ENCODE measurements at places on chromosomes 13 and 19.

DNA sequence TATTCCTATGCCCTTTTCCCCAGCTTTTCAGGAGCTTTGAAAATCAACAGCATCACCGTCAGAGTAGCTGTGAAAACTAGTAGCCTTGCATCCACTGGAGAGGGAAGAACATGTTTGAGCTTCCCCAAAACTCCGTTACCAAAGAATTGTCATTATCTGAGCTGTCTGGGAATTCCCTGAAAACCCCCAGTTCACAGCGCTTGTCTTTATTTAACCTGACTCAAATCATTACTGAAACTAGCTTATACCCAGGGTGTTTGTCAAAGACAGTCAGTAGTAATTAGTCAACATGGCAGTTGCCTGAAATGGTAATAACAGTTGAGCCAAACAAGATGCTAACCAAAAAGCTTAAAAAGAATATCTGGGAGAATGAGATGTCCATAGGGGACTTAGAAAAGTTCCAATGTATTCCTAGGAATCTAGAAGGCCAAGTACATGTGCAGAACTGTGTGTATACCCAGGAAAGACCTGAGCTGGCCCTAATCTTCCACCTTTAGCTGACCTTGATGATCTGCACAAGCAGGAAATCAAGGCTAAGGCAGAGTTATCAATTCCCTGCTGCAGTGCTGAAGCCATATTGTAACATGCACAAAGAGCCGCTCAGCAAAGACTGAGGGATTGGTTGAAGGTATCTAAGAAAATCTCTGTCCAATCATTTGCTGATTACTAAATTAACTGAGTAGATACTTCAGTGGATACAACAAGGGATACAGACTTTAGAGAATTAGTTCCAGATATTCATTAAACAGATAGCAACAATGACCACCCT, 130.8 kb downstream of the KL start:
- DNase-seq: no peak

DNA sequence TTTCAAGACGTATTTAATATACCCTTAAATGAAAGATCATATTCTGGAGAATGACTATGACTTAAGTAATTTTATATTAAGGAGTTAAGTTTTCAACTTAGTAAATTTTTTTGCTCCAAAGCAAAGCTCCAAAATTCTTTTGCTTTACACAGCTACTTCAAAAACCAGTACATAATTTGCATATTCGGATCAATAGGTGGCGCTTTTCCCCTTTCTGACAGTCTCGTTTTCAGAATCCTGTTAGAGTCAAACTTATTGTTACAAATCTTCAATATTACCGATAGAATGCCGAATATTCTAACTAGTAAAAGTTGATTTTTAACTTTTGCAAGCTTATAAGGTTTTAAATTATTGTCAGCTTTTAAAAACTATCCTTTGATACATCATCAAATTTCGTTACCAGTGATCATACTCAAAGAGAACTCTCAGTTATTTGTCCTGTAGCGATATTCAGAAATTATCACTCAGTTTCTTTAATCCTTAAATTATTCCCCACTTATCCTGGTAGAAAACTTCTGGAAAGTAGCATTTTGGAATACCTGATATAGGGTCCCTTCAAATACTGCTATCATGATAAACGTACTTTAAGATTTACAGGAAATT, 852.7 kb upstream of the KLHL1 start:
- DNase-seq: no peak

DNA sequence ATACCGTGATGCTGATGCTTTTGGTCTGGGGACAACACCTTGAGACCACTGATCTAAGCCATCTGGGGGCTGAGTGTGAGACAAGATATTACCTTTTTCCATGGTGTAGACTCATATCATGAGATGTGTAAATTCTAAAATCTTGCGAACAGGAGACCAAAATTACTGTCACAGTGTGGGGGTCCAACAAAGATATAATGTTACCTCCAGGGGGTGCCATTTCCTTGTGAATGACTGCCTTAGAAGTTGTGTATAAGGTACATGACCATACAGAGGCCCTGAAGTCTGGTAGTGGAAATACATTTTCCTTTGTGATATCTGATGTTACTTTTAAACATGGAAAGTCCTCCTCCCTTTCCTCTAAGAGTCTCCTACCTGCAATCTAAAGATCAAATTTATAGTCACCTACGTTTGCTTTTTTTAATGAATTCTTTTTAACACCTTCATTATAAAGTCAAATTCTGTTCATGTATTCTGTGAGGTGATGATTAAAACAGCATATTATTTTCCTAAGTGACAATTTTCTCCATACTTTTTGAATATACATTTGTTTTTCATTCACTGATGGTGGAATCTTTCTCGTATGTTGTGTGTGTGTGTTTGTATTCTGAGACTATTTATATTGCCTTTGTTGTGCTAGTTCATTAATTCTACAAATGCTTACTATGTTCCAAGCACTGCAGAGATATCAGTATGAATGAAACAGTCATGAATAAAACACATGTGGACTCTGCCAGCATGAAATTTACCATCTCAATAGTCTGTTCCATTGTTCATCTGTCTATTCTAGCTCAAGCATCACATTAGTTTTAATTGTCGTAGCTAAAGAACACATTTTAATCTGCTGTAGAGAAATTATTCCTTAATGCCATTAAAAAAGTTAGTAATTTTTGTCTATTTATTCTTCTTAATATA, 113.7 kb downstream of the RFC3 start:
- DNase-seq: no peak

DNA sequence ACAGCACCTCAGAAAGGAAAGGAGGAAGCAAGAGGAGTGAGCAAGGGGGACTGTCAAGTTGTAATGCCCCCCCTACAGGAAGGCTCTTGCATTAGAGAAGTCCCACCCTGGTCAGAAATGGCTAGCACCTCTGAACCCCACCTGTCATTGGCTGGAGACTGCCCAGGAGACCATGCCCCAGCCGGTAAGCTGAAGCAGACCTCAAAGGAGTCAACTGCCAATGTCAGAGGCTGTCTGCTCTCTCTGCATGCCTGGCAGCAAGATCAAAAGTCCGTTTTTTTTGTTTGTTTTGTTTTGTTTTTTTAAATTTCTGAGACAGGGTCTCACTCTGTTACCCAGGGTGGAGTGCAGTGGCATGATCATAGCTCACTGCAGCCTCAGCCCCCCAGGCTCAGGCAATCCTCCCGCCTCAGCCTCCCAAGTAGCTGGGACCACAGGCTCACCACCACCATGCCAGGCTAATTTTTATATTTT, 8.1 kb upstream of the BCL3 start:
- no peak for DNase-seq

DNA sequence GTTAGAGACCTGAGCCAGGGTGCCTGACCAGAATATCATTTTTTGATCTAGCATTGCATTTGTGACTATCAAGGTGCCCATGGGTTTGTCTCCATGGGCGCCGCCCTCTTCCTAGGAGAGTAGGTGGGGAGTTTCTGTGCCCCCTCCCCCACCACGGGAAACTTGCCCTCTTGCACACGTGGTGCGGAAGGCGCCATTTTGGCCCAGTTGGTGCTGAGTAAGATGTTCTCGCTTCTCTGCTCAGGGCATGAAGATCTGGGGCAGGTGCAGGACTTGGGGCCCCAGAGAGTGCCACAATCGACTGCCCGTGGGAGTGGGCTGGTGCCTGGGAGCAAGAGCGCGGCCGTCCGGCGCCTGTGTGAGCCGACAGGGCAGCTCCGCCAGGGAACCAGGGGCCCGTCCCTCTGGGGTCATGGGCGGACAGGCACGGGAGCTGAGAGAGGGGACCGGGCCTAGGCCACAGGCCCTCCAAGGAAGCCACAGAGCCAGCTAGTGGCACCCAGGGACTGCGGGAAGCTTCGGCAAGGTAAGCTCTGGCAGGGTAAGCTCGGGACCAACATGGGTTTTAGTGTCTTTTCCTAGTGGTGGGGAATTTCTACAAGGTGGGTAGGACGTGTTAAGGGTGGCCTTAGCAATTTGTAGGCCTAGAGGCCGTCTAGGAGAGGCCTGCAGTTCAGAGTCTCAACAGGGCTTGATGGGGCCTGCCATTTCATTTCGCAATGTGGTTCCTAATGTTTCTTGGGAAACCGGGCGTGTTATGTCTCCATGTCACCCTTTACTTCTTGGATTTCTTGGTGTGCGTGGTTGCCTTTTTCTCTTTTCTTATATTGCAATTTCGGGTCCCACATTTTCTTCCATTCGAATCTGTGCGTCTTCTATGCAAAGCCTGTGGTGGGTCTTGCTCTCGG, 14.5 kb downstream of the SACS start:
- DNase-seq: no peak

- no peak for DNase-seq
Measured at GRCh38 chr19:45020071-45020470, 18.8 kb upstream of the CLASRP start.

GRCh38 chr19:27681972-27682371, 1531.0 kb downstream of the UQCRFS1 start:
- DNase-seq: no peak

DNA sequence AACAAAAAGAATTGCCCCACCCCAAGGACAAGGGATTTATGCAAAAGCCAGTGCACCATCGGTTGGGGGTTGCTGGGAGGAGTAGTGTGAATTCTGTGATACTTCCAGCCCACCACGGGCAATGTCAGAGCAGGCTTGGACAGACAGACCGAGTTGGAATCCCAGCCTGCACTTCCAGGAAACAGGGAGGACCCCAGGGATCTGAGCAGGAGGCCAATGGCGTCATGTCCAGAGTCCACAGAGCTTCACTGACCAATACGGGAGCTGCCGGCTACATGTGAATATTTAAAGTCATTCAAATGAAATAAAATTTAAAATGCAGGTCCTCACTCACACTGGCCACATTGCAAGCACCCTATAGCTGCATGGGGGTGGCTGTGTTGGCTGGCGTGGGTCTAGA, 10.9 kb downstream of the ZNRF4 start:
- no peak for DNase-seq

DNA sequence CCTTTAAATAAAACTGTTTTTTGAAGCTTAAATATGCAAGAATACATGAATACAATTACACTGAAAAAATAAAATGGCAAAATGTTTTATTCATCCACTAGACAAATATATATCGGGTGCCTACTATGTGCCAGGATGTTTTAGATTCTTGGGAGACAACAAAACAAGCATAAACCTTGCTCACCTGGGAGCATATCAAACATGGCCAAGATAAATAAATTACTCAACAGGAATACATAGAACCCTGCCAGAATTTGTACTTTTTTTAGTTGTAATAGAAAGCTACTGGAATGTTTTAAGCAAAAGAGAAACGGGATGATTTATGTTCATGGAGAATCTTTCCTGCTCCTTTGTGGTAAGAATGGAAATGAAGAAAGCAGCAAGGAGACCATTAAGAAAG, 2358.5 kb upstream of the PCDH20 start:
- DNase-seq: no peak

DNA sequence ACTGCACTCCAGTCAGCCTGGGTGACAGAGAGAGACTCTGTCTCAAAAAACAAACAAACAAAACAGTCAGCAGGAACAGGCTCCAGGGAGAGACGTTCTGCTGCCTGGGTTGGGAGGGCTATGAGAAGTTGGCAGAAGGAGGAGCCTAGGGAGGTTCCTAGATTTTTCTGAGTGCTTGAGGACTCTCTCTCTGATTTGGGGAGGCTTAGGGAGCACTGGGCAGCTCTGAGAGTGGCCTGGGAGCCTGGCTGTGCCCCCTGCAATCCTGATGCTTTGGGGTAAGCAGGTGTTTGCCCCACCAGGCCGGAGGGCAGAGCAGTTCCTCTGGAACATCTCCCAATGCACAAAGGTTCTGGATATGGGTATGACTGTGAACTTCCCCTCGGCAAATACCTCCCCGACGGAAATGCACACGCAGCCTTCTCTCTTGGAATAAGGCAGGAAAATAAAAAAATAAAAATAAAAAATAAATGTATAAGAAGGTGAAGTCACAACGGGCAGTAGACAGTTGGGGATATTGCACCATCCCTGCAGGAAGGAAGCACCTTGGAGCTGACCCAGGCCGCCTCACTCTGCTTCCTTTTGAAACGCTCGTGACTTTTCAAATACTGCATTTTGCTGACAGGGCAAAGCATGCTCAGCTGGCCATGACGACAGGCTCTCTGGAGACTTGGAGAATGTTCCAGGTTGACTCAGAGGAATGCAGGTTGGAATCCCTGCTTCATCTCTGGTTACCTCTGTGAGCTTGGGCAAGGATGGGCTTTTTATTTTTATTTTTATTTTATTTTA, 26.5 kb upstream of the HOMER3 start:
- DNase-seq: no peak

DNA sequence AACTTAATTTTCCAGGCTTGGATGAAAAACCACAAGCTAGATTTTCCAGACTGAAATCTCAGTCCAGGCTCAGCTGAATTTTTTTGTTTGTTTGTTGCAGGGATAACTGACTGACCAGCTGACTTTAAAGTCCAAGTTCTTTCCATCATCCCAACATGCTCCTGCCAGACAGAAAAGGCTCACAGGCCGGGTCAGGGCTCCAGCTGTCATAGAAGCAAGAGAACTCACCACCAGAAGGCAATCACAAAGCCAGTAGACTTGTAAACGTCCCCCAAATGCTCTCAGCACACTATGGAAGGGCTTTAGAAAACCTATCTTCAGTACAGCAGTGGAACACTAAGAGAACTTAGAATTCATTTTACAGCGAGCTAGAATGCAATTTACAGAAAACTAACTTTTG, 25.5 kb downstream of the DCLK1 start:
- no peak for DNase-seq

- no peak for DNase-seq
Measured at GRCh38 chr19:46073268-46073922, 32.6 kb upstream of the IGFL4 start.

DNA sequence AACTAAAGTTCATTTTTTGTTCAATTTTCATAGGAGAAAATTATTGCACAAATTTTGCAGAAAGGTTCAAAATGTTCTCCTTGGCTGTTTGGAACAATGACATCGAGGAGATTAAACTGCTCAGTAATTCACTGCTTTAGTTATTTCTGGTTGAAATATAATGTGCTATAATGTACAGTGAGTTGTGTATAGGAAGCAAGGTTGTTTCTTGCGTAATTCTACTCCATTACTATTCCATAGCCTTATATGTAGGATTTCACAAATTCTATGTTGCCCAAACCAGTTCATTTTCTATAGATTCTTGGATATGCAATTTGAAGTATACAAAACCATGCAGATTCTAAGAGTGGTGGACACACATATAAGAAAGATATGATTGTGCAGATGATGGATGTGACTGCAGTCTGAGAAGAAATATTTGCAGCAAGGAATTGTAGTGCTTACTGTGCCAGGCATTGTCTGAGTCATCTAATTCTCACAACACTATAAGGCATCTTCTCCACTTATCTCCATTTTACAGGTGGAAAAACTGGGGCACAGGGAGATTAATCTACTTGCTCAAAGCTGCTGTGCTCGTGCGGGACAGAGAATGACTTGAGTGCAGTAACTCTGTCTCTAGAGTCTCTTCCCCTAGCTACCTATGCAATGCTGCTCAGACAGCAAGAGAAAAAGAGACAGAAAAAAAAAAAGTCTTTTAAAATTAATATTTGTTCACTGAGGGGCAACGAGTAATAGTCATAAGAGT, 515.5 kb downstream of the MYO16 start:
- DNase-seq: no peak

GRCh38 chr13:96651598-96651997, 342.7 kb downstream of the OXGR1 start:
- no peak for DNase-seq
